Activated CD4-positive, CD25-positive, alpha-beta regulatory T cell treated with anti-CD3 and anti-CD28 coated beads, Interleukin-2, amount 50 U/mL, for 16 hours (primary cell): ENCODE measurements at places on chromosomes 16 and 17.

GRCh38 chr17:67555855-67556254, 161.9 kb upstream of the NOL11 start:
- no peak for DNase-seq

DNA sequence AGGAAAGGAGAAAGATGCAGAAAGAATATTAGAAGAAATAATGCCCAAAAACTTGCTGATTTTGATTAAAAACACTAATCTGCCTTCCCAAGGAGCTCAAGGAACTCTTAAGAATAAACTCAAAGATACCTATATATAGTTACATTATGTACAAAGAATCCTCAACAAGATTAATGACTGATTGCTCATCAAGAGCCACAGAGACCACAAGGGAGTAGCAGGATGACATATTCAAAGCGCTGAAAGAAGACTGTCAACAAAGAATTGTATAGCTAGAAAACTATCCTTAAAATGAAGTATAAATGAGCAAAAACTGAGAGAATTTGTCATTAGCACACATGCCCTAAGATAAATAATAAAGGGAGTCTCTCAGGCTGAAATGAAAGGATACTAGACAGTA, 6.2 kb downstream of the LPCAT2 start:
- no peak for DNase-seq

GRCh38 chr17:50354776-50355175, 8.8 kb downstream of the XYLT2 start:
- no peak for DNase-seq

GRCh38 chr16:10824111-10824893, 5.7 kb upstream of the TVP23A start:
- DNase-seq, result no peak

DNA sequence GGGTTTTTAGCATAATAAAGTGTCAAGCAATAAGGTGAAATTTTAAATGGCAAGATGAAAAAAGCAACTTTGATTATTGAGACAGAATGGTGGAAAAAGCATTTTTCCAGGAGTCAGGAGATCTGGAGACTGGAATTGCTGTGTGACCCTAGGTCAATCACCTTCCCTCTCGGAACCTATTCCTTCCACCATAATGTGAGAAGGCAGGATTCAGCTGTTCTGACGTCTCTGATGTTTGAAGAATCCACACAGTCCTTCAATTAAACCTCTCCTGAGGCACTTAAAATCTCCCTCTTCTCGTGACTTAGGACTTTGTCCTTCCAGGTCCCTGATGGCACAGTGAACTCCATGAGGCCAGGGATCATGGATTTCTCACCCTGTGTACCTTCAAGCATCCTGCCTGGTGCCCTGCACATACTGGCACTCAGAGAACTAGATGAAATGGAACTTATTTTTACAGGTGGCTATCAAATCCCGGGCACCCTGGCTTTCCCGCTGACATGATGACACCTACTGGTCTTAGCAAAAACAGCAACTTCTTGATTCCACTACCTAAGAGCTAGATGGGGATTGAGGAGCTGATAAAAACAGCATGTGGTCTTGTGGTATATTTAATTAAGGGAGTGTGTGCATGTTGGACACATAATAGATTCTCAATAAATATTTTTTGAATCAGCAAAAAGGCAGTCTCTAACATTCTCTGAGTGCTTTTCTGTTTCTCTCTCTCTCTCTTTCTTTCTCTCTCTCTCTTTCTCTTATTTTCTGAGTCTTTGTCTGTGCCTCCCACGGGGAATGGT, 2.3 kb upstream of the CCDC182 start:
- peak; percentile 9 for DNase-seq

DNA sequence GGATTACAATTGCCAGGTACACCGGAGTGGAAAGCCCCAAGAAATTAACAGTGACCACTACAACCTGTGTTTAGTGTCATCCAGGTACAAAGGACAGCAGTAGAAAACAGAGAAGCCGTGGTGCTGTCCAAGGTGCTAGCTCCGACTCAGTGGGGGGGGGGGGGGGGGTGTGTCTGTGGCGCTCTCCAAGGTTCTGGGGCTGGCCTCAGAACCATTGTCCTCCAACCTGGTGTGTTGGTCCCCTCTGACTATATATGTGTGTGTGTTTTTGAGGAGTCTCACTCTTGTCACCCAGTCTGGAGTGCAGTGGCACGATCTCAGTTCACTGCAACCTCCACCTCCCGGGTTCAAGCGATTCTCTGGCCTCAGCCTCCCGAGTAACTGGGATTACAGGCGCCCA, 5.8 kb upstream of the ZNF23 start:
- no peak for DNase-seq

DNA sequence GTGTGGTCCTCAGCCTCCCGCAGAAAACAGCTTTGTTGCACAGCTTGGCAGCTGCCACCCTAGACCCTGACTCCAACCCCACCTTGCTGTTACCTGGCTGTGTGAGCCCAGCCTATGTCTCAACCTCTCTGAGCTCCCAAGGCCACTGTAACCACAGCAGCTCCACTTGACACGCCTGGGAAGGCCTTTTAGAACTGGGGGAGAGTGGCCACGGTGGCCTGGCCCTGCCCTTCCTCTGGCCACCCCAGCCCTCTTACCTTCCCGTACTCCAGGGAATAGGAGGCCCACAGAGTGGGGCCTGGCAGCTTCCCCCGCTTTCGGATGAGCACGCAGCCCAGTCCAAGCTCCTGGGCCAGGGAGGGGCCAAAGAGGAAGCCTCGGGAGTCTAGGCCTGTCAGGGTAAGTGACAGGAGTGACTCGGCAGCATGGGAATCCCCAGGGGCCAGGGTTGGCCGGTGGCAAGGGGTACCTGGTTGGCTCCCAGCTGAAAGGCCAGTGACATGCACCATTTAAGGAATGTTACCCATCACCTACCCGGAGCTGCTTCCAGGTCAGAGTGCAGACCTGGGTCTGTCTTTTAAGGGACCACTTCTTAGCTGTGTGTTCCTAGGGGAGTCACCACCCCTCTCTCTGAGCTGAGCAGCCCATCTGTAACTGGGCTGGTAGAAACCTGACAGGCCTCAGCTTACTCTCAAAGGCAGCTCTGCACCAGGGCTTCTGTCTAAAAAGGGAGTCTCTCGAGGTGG, 1.4 kb downstream of the APRT start:
- DNase-seq, result no peak

DNA sequence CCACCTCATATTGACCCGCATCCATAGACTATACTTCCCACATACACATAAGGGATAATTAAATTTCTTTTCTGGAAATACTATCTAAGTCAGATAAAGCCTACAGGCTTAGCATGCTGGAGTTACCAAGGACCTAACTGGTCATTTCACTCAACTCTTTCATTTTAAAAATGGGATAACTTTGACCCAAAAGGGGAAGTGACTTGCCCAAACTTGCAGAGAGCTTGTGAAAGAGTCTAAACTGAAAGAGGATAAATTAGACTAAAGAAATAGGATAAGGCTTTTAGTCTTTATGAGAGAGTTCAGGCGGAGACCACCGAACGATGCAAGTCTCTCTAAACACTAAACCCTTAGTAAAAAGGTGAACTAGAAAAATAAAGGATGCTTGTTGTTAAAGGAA, 3.9 kb upstream of the KRT33A start:
- no peak for DNase-seq

GRCh38 chr16:57924514-57924913, 46.4 kb downstream of the CNGB1 start:
- DNase-seq, result no peak

DNA sequence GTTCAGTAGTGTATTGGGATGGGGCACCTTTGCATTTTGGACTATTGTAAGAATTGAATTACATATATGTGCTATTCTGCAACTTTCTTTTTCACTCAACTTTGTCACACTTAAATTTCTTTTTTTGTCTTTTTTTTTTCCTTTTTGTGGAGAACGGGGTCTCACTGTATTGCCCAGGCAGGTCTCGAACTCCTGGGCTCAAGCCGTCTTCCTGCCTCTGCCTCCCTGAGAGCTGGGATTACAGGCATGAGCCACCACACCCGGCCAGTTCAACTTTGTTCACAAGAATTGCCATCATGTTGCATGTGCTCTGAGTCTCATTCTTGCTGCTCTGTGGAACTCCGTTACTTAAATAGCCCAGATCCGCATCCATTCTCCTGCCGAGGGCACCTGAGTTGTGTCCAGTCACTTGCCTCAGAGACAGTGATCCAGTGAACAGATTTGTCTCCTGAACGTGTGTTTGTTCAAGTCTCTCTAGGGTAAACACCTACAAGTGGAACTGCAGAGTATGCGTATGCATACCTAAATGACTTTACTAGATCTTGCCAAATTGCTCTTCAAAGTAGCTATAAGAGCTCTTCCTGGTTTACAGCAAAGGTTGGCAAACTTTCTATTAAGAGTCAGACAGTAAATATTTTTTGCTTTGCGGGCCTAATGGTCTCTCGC, 3.4 kb upstream of the SLC38A10 start:
- no peak for DNase-seq

- no peak for DNase-seq
Observed at GRCh38 chr16:48347980-48348379, 37.2 kb downstream of the SIAH1 start.

- no peak for DNase-seq
Observed at GRCh38 chr16:54026456-54026855, 260.1 kb downstream of the IRX3 start.

DNA sequence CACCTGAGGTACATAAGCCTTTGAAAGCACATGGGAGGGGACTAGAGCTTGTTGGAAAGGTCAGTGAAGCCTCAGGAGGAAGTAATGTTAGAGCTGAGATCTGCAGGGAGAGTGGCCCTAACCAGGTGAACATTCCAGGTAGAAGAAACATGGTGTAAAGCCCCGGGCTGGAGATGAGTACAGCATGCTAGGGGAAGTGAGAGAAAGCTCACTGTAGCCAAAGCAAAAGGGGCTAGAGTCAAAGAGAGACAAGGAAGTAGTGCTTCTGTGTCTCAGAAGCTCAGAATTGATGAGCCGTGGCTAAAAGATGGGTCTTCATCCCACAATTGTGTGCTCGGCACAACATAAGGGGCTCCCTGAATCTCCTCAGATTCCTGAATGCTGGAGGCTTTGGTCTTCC, 481.8 kb downstream of the XYLT1 start:
- no peak for DNase-seq

GRCh38 chr17:58679263-58680037, 12.4 kb downstream of the TEX14 start:
- DNase-seq, result no peak

- no peak for DNase-seq
Observed at GRCh38 chr17:79473111-79473875, 137.6 kb downstream of the RBFOX3 start.

GRCh38 chr16:80580109-80580832, 39.5 kb downstream of the DYNLRB2 start:
- peak; percentile 45 for DNase-seq

DNA sequence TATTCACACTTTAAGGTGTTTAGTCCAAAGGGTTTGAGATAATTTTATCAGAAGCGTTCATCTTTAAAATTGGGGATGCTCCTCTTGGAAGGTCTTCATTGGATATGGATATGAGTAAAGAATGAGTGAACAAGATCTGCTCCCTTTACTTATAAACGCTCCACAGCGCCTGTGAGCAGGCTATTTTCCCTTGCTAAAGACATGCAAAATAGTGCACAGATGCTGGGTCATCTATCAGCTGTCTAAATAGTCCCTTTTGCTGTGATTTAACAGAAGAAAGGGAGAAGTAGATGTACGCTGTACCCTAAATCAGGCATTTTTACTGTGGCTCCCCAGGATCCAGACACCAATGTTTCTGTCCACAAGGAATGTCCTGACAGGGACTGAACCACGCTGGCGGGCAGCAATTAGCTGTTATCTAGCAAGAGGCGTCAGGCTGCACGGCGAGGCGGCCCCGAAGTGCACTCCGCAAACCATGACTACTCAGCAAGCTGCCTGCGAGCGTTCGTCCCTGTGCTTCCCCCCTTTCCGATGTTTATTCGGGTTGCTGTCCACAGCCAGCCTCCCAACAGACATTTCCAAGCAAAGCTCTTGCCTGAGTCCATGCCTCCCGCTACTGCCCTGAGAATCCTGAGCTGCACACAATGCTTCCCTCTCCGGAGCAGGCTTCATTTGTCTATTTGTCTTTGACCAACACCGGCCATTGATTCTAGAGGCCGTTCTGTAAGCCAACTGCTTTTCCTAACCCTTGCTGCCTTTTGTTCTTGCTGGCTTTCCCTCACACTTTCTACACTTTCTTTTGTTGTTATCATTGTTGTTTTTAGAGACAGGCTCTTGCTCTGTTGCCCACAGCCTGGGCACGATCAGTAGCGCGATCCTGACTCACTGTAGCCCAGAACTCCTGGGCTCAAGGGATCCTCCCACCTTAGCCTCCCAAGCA, 55.7 kb upstream of the CNEP1R1 start:
- no peak for DNase-seq
